ENCODE measurements at places on chromosomes 4 and X. TPM values are rescaled to one million over a fixed set of nuclear protein-coding genes. Genes with fewer than 3 reads are reported as not detected.

The SPP1 gene
- 0.72 TPM for total RNA-seq

The DGAT2L6 gene
- total RNA-seq = not detected

The SPANXC gene
- not detected for total RNA-seq

The RHOXF2 gene
- not detected for total RNA-seq

The NR3C2 gene
- 4.7 TPM for total RNA-seq

Data from fibroblast of the aortic adventitia (primary cell).